ENCODE measurements at places on chromosomes 7 and 10. TPM values are rescaled to one million over a fixed set of nuclear protein-coding genes. Genes with fewer than 3 reads are reported as not detected.

The JAZF1 gene
- total RNA-seq: 3.4 TPM

The KLF14 gene
- 0.93 TPM for total RNA-seq

The PKD2L1 gene
- 0.17 TPM for total RNA-seq

GRCh38 chr7:31445686-31446355, 68.1 kb upstream of the ITPRID1 start:
- H3K36me3 ChIP-seq: no peaks in the 10 kb centered on the region
- H3K27ac ChIP-seq: no peak overlapping the region
- H3K4me1 ChIP-seq: no peaks in the 10 kb centered on the region
- no peak for DNase-seq

- no peak for DNase-seq
- peaks cover 11% of the 10 kb centered on the region for H3K27me3 ChIP-seq
- H3K36me3 ChIP-seq: no peaks in the 10 kb centered on the region
- H3K4me3 ChIP-seq: no peak overlapping the region
- H3K4me1 ChIP-seq: no peaks in the 10 kb centered on the region
- H3K27ac ChIP-seq: no peak overlapping the region
These were observed 1092.8 kb downstream of the KCNMA1 start for GRCh38 chr10:76544789-76545188.

- no peaks in the 10 kb centered on the region for H3K36me3 ChIP-seq
- H3K4me3 ChIP-seq: no peak overlapping the region
- no peak for DNase-seq
- no peaks in the 10 kb centered on the region for H3K27me3 ChIP-seq
- no peak overlapping the region for H3K27ac ChIP-seq
These were observed 109.0 kb upstream of the TMEM106B start for GRCh38 chr7:12102126-12102525.

DNA sequence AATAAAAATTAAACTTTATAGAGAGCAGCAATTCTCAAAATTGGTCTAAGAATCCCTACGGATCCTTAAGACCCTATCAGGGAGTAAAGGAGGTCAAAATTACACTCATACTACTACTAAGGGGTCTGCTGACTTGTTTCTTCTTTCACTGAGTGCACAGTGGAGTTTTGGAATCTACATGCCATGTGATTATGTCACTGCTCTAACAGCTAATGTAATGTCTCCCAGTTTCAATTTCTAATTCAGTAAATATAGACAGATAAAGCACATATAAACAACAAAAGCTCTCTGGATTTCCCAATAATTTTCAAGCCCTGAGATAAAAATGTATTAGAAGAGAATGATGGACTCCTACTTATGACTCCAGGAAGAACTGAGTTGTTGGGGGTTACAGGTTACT, 74.6 kb downstream of the WAPL start:
- no peaks in the 10 kb centered on the region for H3K4me1 ChIP-seq
- H3K27ac ChIP-seq: no peak overlapping the region
- no peak overlapping the region for H3K4me3 ChIP-seq
- H3K27me3 ChIP-seq: no peaks in the 10 kb centered on the region
- DNase-seq: no peak

Data from HCT116 (cell line).